ENCODE measurements at places on chromosomes 5 and 9.

- no peak for DNase-seq
Measured at GRCh38 chr9:127990554-127990953, 9.8 kb upstream of the EEIG1 start.

DNA sequence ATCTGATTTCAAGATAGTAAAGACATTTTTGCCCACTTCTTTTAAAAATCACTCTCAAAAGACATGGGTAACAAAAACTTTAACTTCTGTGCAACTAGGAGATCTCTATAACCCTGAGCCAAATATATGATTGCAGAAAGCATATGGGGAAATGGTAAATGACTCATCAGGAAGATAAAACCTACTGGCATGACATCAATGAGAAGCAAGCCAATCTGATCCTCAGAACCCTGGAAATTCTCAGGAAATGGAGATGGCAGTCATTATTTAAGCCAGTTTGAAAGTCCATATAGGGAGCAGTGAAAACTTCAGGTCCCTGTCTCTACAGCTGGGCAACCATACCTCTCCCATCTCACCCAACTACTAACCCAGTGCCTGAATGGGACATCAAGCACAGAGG, 249.7 kb upstream of the NREP start:
- no peak for DNase-seq

DNA sequence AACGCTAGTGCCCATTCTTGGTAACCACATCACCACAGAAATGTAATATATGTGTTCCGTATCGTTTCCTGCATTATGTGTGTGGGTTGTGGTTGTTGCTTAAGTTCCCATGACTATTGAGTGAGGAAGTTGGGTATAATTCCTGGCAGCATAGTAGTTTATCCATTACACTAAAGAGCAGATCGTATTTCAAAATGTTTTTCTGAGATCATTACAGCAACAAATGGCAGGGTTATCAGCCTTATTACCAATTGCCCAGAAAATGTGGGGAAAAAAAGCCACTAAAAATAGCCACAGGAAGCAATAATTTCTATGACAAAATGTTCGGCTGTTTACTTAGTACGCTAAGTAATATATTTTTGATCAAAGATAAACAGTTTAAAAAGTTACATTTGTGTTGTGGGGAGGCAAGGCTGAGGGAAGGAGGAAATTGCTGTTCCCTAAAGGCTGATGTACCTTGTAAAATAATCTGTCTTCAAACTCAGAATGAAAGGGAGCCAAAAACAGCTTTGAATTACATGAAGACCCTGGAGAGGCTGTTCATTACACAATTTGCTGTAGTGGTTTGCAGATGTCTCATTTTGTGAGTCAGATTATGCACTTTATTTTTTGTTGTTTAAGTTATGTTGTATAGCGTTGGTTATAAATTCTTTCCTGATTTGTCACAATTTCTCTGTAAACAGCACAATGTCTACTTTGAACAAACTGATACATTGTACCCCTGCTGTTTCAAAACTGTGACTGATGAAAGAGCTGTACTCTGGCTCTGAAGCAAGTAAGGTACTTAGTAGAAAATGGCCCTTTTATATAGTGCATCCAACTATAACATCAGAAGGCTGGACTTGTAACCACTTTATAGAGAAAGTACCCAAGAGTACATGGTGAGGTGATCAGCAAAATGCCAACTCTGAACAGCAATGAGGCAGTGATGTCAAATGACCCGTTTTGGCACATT, 1028.5 kb downstream of the NR2F1-AS1 start:
- DNase-seq = no peak

DNA sequence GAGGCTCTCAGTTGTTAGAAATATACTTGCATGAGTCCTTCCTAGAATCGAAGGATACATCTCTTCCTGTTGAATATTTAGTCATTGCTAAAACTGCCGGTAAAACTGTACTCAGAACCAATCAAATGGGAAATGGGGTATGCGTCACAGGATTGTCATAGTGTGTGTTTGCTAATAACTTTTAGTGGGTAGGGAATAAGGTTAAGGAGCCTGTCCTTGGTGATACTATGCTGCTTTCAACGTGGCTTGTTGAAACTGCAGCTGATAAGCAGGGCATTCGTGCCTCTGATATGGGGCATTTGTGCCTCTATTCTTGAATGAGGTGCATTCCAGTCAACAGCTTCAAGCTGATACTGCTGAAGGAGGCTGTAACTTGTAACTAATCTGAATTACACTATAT, 26.6 kb downstream of the HABP4 start:
- no peak for DNase-seq

DNA sequence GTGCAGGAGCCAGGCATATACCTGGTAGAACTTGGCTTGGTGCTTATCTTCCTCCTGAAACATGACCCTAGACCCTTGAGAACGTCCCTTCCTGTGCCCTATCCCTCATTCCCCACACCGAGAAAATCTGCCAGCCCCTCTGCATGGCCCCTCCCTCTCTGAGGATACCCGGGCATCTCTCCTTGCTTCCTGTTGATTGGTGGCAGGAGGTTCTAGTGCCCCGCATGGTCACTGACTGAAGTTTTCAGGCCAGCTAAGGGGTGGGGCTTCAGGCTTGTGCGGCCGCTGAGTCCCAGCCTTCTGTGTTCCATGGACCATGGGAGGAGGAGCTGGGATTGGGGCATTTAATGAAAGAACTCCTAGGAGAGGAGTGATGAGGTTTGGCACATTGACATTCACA, 22.8 kb downstream of the IGIP start:
- DNase-seq = peak; percentile 47

DNA sequence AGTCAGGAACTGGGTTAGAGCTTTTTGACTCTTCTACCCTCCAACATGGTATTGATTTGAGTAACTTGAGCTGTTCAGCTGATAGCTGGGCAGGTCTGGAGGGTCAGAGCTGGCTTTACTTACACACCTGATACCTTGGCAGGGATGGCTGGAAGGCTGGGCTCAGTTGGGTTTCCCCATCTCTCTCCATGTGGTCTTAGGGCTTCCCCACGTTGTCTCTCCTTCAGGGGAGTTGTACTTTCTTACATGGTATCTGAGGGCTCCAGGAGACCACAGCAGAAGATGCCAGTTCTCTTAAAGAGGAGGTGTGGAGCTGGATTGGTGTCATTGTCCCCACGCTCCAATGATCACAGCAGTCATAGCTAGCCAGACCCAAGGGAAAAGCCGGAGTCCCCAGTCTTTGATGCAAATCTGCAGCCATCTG, 25.6 kb downstream of the ISOC1 start:
- DNase-seq = no peak

- DNase-seq = no peak
Measured at GRCh38 chr9:34237836-34238235, 59.0 kb downstream of the UBAP1 start.

- no peak for DNase-seq
Measured at GRCh38 chr9:16918920-16919319, 48.5 kb upstream of the BNC2 start.

DNA sequence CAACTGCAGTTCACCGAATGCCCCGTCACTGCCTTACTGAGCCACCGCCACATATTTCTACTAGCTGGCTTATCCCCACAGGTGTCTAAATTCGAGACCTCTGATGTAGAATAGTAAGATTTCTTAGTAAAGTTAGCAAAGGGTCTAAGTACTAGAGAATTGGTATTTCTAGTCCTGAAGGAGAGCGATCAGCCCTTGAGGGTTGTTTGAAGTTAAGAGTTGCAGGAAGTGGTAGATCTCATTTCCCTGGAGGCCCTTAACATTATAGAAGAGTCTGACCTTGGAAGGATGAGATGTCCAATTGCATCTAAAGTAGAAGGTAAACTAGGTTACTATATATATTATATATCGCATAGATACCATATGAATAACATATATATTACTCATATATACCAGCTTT, 451.8 kb downstream of the CCDC171 start:
- no peak for DNase-seq

DNA sequence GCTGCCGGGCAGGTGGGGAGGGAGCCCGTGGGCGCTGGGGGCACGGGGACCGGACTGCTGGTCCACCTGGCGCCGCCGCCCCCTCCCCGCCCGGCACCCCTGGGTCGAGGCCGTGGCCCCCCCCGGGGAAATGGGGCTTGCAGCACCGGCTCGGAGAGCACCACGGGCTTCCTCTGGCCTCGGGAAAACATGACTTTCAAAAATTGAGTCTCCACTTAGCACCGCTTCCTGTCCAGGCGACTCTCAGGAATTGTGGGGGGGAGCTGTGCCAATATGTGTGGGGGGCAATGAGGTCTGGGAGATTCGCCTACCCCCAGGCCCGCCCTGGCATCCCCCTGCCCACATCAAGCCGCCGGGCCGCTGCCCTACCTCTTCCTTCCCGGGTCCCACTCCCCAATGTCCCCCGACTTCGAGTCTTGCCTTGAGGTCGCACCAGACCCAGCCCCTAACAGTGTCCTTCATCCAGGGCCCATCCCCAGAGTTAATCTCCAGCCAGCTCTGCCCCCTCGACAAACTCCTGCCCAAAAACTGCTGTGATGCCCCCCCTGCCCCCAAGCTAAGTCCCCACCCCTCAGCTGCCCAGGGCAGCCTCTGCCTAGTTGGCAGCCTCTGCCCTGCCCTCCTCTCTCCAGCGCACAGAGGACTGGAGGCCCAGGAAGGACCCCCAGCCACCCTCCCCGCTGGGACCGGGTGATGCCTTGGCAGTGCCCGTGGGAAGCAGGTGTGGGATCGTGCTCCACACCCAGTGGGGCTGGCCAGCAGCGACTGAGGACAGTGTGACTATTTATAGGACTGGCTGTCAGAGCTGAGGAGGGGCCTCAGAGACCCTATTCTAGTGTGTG, 3.9 kb downstream of the EGFL7 start:
- DNase-seq = no peak

- no peak for DNase-seq
Measured at GRCh38 chr5:97098922-97099321, 43.5 kb downstream of the LIX1 start.

DNA sequence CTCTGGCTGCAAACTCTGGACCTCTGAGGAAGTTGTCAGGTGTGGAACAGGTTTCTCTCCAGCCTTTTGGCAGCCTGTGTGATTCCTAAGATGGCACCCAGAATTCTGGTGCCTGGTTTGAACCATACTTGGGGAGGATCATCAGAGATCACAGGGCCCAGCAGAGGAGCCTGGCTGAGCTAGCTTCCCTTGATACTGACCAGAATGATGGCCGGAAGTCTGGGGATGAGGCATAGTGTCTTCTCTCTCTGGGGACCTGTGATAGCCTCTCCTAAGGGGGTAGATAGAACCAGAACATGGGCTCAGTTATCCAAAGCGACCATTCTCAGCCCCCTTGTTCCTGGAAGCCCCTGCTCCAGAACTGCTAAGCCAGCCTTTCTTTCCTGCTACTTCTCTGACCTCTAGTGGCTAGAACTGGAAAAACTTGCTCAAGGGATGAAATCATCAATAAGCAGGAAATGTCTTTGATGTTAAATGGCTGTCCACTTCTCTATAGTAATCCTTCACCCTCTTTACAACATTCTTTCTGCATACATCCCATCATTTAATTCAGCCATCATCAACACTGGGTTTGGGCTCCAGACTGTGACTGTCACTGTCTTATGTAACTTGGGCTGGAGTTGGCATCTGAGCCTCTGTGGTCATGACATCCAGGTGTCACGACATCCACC, 55.1 kb downstream of the C9orf152 start:
- no peak for DNase-seq

GRCh38 chr5:181159286-181160151, 12.1 kb downstream of the OR2V2 start:
- DNase-seq = peak; percentile 88

GRCh38 chr9:98900725-98901124, 43.0 kb upstream of the COL15A1 start:
- no peak for DNase-seq

GRCh38 chr9:81083854-81084512, 605.4 kb downstream of the TLE1 start:
- DNase-seq = no peak

DNA sequence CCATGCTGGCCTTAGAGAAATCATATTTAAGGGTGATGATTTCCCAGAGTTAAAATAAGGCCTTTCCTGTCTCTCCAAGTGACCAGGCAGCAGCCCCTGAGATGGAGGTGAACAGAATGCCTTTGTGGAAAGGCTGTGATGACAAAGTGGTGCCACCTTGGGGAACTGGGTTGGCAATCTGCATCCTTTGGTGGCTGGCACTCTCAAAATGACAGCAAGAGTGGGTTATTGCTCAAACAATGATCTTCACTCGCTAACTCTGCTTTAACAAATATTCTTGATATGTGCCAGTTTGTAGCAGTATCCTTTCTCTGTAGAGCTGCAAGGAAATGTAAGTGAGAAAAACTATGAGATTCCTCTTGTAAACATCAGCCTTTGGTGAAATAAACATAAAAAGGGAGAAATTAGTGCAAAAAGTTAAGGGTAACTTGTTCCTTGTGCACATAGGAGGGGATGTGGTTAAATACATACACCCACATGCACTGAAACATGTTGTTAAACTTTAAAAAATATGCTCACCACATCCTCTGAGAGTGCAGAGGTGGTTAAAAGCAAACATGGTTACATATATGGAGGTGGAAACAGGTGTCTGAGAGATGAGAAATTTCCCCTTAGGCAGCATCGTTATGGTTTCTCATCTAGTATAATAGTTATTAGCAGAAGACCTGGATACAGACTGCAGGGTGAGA, 373.4 kb upstream of the CTNND2 start:
- DNase-seq = no peak

DNA sequence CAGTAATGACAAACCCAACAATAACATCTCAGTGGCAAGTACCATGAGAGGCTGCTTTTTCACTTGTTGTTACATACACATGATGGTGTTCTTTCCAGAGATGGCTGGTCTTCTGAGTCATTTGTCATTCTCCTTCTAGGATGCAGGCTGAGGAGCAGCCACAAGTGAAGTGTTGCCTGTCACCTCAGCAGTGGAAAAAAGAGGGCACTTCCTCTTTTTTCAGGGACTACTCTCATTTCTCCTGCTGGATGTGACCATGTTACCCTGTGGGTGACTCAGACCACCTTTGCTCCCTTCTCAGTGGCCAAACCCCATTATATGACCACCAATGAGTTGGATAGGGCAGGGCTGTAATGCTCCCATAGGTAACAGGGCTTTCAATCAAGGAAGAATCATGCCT, 587.0 kb upstream of the ADAMTS16 start:
- DNase-seq = no peak

- no peak for DNase-seq
Measured at GRCh38 chr5:7897014-7897600, 28.2 kb downstream of the MTRR start.

DNA sequence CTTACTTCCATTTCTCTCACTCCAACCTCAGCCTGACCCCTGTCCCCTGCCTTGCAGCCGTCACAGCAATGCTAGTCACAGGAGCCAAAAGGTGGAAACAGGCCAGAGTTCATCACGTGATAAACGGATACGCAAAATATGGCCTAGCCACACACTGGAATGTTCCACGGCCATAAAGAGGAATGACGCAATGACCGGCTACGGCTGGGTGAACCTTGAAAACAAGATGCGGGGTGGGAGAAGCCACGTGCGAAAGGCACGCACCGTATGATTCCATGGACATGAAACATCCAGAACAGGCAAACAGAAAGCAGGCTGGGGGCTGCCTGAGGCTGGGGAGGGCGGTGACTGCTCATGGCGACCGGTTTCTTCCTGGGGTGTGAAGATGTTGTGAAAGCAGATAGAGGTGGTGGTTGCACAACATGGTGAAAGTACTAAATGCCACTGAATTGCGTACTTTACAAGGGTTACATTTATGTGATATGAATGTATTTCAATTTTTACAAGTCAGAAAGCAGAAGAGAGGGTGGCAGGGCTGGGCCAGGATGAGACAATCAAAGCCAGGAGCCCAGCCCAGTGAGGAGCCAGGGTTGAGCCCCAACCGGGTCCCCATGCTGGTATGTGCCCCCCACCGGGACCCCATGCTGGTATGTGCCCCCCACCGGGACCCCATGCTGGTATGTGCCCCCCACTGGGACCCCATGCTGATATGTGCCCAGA, 117.8 kb upstream of the SARDH start:
- peak; percentile 86 for DNase-seq

- DNase-seq = no peak
Measured at GRCh38 chr9:136520053-136520540, 25.8 kb downstream of the NOTCH1 start.
